ENCODE measurements at places on chromosomes 5 and 9.

DNA sequence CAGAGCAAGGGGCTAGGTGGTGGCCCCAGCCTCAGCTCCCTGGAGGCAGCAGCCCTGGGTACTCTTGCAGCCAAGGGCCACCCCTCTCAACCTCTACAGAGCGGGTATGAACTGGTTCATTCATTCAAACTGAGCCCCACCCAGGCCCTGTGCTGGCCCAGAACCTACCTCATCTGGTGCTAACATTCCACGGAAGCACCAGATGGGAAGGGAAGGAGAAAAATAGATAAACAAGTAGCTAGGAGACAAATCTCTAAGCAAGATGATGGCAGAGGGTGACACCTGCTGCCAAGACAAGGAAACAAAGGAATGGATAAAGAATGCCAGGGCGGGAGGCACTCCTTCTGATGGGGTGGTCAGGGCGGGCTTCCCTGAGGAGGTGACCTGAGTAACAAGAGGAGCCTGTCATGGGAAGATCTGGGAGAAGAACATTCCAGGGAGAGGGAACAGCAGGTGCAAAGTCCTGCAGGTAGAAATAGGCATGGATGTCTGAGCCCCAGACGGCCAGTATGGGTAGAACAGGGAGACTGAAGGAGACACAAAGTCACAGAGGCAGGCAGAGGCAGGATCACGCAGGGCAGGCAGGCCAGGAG, 6.1 kb downstream of the ST6GALNAC4 start:
- DNase-seq: no peak

DNA sequence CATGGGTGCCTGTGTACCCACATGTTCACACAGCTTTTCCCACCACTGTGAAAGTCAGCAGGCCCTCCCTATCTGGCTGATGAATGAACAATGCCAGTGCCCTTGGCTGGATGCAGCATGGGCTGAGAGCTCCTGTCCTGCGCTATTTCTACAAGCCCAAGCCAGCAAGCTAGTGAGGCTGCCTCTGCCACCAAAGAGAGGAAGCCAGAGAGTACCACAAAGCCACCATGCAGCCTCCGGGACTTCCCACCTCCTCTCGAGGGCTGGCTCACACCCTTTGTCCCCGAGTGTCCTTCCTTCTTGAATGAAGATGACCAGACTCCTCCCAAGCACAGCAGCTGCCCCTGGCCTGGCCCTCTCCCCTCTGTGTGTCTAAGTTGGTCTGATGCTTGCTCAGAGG, 76.5 kb downstream of the SH3PXD2B start:
- DNase-seq: no peak

- DNase-seq: peak; percentile 97
Observed at GRCh38 chr9:13491493-13492424, 212.3 kb upstream of the MPDZ start.

DNA sequence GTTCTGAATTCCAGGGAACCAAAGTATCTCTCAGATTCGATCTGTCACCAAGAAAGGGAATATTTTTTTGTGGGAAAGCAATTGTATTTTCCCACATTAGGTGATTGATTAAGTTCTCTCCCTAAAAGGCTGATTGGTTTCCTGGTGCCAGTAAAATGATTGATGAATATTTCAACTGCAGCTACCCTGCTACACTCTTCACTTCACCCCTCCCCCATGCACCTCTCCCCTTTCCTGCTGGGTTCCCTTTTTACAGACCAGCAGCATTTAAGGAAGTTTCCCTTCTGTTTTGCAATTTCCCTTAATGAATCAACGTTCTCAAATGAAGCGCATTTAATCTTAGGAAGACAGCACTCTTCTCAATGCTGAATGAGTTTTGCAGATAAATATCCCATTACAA, 13.1 kb downstream of the NR6A1 start:
- DNase-seq: no peak

GRCh38 chr9:98916660-98917059, 27.0 kb upstream of the COL15A1 start:
- DNase-seq: no peak

GRCh38 chr5:178560911-178561310, 29.3 kb downstream of the COL23A1 start:
- no peak for DNase-seq

DNA sequence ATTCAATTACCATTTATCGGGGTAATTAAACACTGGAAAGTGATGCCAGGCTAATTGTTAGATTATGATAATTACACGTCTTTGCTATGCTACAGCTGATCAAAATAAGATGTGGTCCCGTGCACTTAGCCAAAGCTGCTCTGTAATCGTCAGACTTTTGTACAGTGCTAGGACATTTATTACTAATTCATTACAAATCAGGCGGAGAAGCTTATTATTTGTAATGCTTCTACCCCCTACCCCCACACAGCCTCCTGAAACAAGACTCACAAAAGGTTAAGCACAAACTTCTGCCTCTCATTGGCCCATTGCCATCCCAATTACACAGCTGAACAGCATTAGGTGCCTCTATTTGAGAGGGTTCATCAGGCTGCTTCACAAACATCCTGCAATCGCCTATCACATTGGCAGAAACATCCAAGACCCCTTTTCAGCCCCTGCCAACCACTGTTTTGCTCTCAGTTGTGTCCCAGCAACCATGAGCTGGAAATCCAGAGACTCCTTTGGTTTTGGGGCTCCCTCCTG, 232.7 kb downstream of the EFNA5 start:
- no peak for DNase-seq

GRCh38 chr9:90909225-90909624, 107.6 kb downstream of the SYK start:
- no peak for DNase-seq

GRCh38 chr9:127346584-127346983, 50.4 kb upstream of the SLC2A8 start:
- no peak for DNase-seq

GRCh38 chr9:35258660-35259474, 97.1 kb downstream of the UNC13B start:
- DNase-seq: peak; percentile 64

GRCh38 chr5:95817430-95817829, 5.1 kb downstream of the GLRX start:
- no peak for DNase-seq

- no peak for DNase-seq
Observed at GRCh38 chr9:133693116-133693515, 45.0 kb downstream of the SARDH start.

- no peak for DNase-seq
Observed at GRCh38 chr5:134594797-134595457, 37.7 kb downstream of the SAR1B start.

DNA sequence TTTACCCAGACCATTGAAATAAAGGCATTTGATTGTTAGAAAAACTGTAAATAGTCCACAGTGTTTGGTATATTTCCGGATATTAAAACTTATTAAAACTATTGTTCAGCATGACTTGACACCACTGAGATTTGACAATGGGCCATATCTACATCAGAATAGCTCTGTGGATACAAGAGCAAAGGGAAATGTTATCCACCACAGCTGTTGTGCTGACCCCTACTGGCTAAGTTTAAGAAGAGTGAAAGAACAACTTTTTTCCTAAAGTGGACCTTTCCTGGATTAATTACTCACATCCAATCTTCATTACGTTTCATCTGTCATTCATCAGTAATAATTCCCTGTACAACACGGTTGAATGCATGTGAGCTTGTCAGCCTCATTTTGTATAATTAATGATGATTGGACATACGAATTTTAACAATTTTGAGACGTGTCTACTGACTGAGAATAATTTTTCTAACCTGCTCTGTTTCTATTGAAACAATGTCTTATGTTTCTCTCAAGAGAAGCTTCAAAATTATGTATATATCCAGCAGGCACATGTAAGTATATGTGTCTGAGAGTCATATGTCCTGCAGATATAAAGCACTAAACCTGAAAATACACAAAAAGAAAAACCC, 1952.6 kb downstream of the MAT2B start:
- DNase-seq: peak; percentile 89

DNA sequence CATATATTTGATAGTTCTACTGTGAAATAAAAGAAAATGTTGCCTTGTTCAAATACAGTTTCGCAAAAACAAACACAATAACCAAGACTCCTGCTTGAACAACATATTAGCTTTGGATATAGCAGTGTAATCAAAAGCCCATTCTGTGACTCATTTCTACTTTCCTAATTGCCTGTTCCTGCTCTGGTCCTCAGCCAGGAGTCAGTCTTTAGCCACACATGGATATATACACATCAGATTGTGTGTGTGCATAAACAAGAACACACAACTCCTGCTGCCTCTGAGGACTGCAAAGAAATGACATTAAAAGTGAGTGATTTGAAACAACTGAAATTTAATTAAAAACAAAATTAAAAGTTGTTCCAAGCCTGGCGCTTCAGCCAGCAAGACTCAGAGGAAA, 334.8 kb downstream of the TRIM32 start:
- no peak for DNase-seq

DNA sequence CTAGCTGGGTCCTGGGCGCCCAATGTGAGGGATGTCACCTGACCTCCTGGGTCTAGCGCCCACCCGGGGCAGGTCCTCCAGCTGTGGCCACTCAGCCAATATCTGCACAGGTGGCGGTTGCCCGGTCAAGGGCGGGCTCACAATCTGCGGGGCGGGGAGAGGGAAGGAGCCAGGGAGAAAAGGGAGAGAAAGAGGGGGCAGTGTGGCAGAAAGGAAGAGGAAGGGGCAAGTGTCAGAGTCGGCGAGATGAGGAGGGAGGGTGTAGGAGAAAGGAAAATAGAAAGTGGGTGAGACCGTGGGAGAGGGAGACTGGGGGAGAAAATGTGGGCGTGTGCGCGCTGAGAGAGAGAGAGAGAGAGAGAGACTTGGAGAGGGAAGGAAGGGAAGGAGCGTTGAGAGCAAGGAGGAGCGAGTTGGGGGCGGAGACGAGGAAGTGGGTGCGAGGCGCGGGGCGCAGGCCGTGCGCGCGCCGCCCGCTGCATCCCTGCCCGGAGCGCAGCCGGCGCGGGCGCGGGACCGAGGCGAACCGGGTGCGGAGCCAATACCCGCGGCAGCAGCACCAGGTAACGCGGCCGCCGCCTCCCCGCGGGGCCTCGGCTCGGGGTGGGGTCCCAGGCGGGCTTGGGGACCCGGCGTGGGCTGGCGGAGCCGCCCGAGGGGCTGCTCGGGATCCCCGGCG, at the start of gene HRH2:
HRH2 (plus strand) TSS at position 479 of the 679 bp plus-strand sequence. CDS start 25,163 bp downstream, outside the sequence.
- DNase-seq: peak; percentile 74

GRCh38 chr5:174110310-174110709, 64.8 kb downstream of the NSG2 start:
- DNase-seq: no peak

- no peak for DNase-seq
Observed at GRCh38 chr9:114008667-114009410, 69.3 kb downstream of the AMBP start.

- DNase-seq: no peak
Observed at GRCh38 chr5:166382031-166382430, 1909.4 kb upstream of the WWC1 start.

DNA sequence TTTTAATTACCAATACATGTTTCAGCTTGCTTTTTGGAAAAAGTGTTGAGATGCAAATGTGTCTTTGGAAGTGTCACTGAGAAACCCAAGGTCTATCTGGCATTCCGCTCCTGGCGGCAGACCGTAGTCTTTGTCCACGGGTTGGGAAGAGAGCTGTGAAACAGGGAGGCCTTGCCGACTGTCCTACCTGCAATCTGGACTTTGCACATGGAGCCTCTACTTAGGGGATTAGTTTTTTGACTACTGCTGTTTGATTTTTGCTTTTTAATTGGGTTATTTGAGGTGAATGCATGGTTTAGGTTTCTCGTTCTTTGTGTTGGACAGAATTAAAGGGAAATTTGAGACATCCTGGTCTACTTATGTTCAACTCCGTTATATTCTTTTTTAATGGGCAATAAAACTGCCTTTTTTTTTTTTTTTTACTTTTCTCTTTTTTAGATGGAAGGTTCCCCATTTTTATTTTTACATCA, 25.7 kb downstream of the TRIO start:
- DNase-seq: peak; percentile 62

DNA sequence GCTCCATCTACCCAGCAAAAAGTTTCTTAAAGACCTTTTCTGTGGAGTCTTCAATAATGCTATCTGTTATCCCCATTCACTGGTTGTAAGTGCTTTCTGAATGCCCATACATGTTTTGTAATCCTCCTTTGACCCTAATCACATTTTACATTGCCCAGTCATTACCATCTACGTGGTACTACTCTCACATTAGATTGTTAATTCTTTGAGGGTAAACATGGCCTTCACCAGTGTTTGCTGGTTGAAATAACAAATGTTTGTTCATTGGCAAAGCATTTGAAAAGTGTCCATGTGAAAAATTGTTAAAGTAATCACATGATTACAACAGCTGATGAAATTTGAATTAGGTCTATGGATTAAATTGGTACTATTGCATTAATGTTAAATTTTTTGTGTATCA, 31.8 kb downstream of the MEGF10 start:
- DNase-seq: no peak

DNA sequence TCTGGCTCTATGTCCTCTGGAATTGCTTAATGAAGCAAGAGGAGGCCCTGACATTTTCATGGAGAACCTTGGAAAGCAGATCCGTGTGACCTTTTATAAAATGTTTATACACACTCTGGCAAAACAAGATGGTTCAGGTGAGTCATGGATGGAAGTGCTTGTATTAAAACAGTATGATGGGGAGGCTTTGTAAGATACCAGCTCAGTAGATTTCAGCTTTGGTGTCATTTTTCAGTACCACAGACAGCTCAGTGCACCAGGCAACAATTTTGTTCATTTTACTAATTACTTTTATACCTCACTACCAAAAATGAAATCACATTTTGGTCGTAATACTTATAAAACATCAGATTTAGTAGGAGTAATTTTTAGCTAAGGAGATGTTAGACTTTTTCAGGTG, 5.2 kb downstream of the KCNN2 start:
- no peak for DNase-seq

DNA sequence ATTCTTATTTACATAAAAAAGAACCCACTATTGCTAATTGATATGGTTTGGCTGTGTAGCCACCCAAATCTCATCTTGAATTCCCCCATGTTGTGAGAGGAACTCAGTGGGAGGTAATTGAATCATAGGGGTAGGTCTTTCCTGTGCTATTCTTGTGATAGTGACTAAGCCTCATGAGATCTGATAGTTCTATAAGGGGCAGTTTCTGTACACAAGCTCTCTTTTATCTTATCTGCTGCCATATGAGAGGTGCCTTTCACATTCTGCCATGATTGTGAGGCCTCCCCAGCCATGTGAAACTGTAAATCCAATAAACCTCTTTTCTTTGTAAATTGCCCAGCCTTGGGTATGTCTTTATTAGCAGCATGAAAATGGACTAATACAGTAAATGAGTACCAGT, 58.2 kb upstream of the PRR16 start:
- no peak for DNase-seq

- peak; percentile 51 for DNase-seq
Observed at GRCh38 chr5:36089989-36090388, 23.3 kb upstream of the UGT3A2 start.

DNA sequence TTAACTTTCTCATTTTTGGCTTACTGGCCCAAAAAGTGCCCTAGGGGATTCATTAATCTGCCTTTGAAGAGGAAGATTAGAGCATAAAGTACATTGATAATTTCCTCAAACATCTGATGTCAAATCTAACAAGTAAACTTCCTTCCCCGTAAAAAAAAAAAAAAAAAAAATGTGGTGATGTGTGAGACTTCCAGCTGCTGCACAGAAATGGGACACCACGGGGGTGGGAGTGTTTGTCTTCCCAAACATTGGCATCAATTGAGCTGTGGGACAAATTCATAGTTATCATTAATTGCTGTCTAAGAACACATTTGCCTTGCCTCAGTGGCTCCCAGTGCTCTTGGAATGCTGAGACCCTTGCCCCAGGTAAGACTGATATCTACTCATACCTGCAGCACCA, 149.6 kb downstream of the ADAMTS12 start:
- no peak for DNase-seq
